ENCODE measurements at places on chromosomes 1 and 21.

GRCh38 chr1:98523256-98523655, 138.3 kb upstream of the SNX7 start:
- DNase-seq: no peak

GRCh38 chr1:86448670-86449069, 20.1 kb upstream of the CLCA1 start:
- no peak for DNase-seq

GRCh38 chr1:227747382-227747781, 12.1 kb downstream of the SNAP47 start:
- no peak for DNase-seq

- no peak for DNase-seq
Measured at GRCh38 chr1:27960762-27961645, 1.2 kb downstream of the XKR8 start.

- no peak for DNase-seq
Measured at GRCh38 chr21:25838809-25839208, 104.0 kb downstream of the GABPA start.

DNA sequence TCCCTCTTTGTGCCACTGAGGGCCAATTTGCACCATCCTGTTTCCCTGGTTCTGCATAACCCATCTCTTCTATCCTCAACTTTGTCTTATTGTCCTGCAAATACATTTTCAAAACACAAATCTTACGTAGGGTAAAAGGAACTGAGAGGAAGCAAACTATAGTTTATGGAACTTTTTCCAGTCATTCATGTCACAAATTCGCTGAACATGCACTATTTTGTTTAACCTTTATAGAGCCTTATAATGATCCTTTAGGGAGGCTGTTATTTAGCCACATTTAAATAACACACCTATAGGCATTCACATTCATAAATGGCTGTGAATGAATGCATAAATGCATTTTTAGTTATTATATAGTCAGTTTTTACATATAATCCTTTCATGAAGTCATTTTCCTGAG, 85.0 kb downstream of the PLPPR5 start:
- no peak for DNase-seq

DNA sequence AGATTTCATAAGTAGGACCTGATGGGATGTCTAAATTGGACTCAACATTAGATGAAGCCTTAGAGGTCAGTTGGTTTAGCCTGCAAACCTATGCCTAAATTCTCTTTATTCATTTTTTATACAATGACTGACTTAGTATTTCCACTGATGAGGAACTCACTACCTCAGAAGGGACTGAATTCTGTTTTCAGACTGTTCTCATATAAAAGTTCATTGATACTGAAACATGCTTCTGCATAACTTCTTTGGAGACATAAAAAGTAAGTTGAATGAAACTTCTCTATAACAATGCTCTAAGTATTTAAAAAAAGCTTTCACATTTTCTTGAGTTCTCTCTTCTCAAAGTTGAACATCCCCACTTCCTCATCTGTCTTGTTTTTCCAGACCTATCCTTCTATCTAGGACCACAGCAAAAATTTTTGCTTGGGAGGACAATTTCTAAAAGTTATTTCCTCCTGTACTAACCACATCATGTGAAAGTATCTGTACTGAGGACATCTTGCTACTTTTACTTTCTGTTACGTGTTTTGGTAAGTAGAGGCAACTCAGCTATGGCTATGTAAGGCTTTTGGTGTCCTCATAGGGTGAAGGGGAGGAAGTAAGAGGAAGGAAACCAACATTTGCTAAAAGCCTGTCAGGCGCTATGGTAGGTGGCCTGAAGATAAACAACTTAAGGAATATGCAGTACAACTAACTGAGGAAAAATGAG, 64.1 kb downstream of the USP24 start:
- no peak for DNase-seq

Measured in NCI-H524 (cell line).